Heart right ventricle (tissue), 16 donors: ENCODE measurements at places on chromosomes 6 and 20. TPM values are rescaled to one million over a fixed set of nuclear protein-coding genes. Genes with fewer than 3 reads are reported as not detected.

Gene APOM
- total RNA-seq, result 3.6 TPM

Gene EDN1
- total RNA-seq, result 4.1 TPM

- no peaks in the 10 kb centered on the region for H3K4me1 ChIP-seq
- no peak overlapping the region for H3K4me3 ChIP-seq
- DNase-seq, result no peak
- no peaks in the 10 kb centered on the region for H3K36me3 ChIP-seq
- no peaks in the 10 kb centered on the region for H3K27me3 ChIP-seq
Measured at GRCh38 chr20:53312957-53313356, 280.7 kb downstream of the ZNF217 start.

DNA sequence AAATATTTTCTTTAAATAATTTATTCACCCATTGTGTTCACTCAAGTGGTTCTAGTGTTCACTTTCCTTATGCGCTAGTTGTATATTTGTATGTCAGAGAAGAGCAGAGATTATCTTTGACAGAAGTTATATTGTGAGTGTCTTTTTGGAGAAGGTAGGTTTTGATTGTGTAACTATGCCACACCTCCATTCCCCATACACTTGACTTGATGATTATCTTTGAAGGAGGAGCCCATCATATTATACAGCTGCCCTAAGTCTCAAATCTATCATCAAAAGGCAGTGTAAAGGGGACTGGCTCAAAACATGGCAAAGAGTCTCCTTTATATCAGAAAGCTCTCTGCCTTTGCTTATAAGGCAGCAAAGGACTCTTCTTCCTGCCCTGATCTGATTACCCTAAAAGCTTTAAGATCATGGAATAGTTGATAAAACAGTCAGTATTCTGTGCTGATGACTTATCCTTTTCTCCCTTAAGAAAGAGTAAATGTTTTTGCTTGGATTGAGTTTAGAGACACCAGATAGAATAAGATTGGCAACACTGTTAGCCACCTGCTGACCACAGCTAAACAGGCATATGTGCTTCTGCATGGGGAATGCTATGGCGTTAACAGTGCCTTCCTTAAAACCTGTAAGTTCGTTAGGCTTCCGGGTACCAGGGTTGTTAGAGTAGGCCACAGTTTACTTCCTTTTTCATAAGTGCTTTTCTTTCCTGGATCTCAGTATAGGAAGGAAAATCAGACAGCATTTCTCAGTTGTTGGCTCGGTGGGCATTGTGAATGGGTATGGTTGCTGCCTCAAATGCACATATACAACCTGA is 22.6 kb downstream of the TOP1 start:
- H3K27me3 ChIP-seq, result no peaks in the 10 kb centered on the region
- no peak overlapping the region for H3K27ac ChIP-seq
- H3K4me1 ChIP-seq, result peaks cover 67% of the 10 kb centered on the region
- H3K36me3 ChIP-seq, result no peaks in the 10 kb centered on the region
- DNase-seq, result no peak
- H3K4me3 ChIP-seq, result no peak overlapping the region

GRCh38 chr6:12348530-12349511 is 58.7 kb downstream of the EDN1 start:
- no peaks in the 10 kb centered on the region for H3K36me3 ChIP-seq
- no peak overlapping the region for H3K27ac ChIP-seq
- no peaks in the 10 kb centered on the region for H3K27me3 ChIP-seq
